ENCODE measurements at places on chromosomes 3 and 15. TPM values are rescaled to one million over a fixed set of nuclear protein-coding genes. Genes with fewer than 3 reads are reported as not detected.

CHST13 gene
- 0.83 TPM for total RNA-seq

SCN11A gene
- total RNA-seq = not detected

RTP1 gene
- not detected for total RNA-seq

FBXL22 gene
- 0.34 TPM for total RNA-seq

SGO1 gene
- total RNA-seq = 12.1 TPM

IFT80 gene
- total RNA-seq = 16.7 TPM

SIDT1 gene
- not detected for total RNA-seq

FNDC3B gene
- total RNA-seq = 33.2 TPM

ZNF280D gene
- 19.5 TPM for total RNA-seq

DNAJC13 gene
- 24.0 TPM for total RNA-seq

NUSAP1 gene
- 131 TPM for total RNA-seq

CYP11A1 gene
- total RNA-seq = 2.0 TPM
